SW480 (cell line): ENCODE measurements at places on chromosomes 13 and 19.

- no peak for DNase-seq
Measured at GRCh38 chr13:29129616-29130015, 309.5 kb downstream of the MTUS2 start.

DNA sequence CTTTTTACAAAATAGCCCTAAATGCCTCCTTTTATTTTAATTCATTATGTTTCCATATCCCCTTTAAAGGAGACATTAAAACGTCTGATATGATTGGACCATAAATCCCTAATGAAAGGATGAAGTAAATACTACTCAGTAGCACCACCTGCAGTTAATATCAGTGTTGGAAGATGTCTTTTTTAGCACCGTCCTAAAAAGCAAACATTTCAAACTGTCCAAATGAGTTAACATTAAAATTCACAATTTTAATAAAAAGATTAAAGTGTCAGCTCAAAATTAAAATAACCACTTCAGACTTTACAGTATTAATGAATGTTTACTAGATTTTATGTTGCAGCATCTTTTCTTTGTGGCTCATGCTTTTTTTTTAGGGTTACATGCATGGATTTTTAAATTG is 12.3 kb downstream of the ZNF507 start:
- no peak for DNase-seq

GRCh38 chr19:48442116-48443035 is 3.4 kb upstream of the GRWD1 start:
- DNase-seq, result no peak

GRCh38 chr19:2888731-2889224 is 11.9 kb upstream of the ZNF57 start:
- DNase-seq, result peak; percentile 32

GRCh38 chr13:26412936-26413716 is 144.4 kb upstream of the WASF3 start:
- peak; percentile 87 for DNase-seq

DNA sequence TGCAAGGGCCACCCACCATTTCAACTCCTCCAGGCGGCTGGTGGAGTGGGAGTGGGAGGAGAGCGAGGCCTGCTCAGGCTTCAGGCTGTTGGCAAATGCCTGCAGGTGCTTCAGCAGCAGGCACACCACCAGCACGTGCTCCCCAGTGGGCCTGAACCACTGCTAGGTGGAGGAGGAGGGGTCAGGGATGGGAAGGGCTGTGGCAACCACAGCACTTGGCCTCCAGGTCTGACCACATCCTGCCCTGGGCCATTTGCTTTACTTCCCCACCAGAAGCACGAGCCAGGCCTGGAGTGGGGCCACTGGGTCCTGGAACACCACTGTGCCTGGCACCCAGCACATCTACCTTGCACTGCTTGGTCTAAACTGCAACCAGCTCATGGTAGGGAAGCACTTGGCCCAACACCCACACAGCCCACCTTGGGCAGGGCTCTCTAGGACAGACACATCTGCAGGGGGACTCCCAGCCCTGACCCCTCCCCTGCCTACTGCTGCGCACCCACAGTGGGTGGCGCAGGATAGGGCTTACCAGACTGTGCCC is 26.2 kb downstream of the TUBA3C start:
- DNase-seq, result peak; percentile 11

GRCh38 chr13:48160606-48161278 is 65.8 kb upstream of the MED4 start:
- no peak for DNase-seq

DNA sequence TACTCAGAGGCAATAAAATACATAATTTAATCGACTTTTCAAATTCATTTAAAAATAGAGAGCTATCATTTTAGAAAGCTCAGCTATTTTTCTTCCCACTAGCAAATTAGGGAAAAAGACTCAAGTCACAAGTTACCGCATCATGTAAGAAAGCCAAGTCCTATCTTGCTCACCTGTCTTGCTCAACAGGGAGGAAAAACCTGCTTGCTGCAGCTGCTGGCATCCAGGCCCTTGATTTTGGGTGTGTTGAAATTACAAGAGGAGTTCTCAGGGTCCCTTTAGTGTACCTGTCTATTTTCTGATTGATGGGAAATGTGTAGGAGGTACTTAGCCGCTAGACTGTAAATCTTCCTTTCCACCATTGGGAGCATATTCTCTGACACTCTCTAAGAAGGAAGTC is 22.2 kb downstream of the SLC10A2 start:
- DNase-seq, result no peak

GRCh38 chr19:37867831-37868230 is 38.6 kb downstream of the WDR87 start:
- no peak for DNase-seq

GRCh38 chr13:45367358-45367757 is 26.4 kb upstream of the TPT1 start:
- DNase-seq, result peak; percentile 98

GRCh38 chr13:38686577-38687245 is at the start of gene FREM2:
TSS of gene FREM2 (plus strand) at chr13:38687077. CDS start at chr13:38687345, 268 bp downstream.
- peak; percentile 71 for DNase-seq

DNA sequence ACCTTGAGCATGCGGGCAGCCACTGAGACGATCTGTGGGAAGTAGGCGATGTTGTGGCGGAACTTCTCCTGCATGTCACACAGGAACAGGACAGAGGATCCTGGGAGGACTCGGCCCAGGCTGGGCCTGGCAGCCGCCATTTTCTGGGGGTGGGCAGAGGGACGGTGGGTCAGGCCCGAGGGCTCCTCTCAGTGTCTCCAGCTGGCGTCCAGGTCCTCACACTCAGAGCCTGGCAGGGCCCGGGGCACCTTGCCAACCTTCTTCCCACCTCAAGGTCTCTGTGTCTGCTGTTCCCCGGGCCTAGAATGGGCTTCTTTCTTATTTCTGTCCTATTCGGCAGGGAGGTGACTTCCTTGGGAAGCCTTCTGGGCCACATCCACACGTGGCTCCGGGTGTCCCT is 5.1 kb downstream of the ISOC2 start:
- DNase-seq, result no peak

GRCh38 chr13:50484472-50485113 is 358.9 kb downstream of the DLEU7 start:
- no peak for DNase-seq

DNA sequence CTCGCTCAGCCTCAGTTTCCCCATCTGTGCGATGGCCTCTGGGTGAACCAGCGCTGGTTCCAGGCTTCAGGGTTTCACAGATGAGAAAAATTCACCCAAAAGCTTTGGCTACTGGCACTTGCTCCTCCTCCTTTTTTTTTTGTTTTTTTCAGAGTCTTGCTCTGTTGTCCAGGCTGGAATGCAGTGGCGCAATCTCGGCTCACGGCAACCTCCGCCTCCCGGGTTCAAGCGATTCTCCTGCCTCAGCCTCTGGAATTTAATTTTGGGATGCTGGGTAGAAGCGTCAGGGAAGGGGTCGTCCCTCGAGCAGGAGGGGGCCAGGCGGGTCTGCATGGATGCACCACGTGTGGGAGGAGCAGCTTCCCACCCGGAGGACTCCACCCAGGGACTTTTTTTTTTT is 7.0 kb downstream of the PRSS57 start:
- DNase-seq, result no peak

- DNase-seq, result no peak
Measured at GRCh38 chr13:41312176-41312500, 1.1 kb downstream of the NAA16 start.

- peak; percentile 90 for DNase-seq
Measured at GRCh38 chr19:16897029-16897855, 8.4 kb downstream of the F2RL3 start.

DNA sequence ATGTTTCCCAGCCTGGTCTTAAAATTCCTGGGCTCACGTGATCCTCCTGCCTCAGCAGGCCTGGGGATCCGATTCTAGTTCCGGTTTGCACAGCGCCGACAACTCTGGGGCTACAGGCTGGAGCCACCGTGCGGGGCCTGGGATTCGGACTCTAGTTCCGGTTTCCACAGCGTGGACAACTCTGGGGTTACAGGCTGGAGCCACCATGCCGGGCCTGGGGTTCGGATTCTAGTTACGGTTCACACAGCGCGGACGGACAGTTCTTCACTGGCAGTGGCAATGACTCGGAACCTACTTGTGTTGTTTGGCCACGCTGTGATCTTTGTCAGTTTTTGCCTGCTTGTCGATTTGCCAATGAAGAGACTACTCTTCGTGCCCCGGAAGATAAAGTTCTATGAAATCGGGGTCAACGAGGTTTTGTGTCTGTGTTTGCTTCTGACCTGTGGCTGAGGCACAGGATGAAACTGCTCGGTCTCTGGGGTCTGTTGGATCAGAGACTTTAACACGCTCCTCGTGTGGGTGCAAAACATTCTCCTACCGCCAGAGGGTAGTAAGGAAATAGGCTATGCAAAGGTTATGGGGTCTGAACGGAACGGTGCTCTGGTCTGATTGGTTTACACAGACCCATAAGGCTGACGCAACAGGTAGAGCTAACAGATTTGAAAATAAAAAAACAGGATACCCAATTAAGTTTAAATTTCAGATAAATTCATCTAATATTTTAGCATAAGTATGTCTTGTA is 12.1 kb upstream of the ZSCAN1 start:
- DNase-seq, result peak; percentile 27

- no peak for DNase-seq
Measured at GRCh38 chr19:7435586-7435985, 53.2 kb downstream of the PEX11G start.

DNA sequence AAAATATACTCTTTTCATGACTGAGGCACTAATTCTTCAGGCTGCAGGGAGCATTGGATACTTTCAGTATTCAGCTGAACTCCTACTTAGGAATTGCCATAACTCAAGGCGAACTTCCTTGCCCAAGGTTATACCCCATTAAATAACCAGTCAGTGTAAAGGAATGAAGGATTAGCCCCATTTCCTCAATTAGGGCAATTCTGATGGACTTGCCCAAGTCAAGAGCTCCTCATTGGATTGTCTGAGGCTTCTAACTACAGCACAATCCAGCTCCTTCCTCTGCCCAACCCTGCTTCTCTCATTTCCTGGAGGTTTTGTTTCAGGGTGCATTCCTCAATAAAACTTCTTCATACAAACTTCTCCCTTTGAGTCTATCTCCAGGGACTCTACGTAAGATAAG is 329.2 kb downstream of the LIG4 start:
- DNase-seq, result no peak

- no peak for DNase-seq
Measured at GRCh38 chr13:109922518-109922917, 136.1 kb upstream of the IRS2 start.

DNA sequence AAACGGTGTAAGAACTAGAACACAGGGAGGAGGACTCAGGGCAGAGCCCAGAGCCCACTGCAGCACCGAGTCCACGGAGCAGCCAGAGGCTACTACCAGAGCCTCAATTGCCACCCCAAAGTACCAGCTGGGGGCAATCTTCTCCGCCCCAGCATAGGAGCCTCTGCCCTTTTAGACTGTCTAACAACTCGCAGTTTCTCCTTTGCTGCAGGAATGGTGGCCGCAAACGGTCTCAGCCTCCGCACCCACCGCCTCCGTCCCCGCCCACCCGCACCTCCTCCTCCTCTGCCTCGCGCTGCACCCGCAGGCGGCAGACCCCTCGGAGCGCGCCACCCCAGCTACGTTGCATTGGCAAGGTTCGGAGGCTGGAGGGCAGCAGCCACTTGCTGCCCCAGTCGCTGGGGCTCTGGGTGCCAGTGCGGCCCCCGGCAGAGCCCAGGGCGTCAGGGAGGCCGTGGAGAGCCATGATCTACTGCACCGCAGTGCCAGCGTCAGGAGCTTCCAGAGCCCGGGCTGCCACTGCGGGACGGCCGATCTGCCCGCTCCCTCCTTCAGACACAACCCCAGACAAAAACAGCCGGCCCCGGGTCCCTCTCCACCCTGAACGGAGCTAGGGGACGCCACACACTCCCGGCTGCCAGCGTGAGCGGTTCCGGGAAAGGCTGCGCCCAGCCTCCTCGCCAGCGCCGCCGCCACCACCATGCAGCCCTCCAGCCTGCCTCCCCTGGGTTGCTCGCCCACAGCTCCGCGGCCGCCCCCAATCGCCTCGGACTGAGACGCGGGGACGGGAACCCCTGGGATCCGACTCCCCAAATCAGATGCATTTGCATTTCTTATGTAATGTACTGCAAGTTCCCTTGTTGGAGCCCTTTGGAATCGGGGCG is 1.8 kb downstream of the FGF14 start:
- DNase-seq, result no peak

DNA sequence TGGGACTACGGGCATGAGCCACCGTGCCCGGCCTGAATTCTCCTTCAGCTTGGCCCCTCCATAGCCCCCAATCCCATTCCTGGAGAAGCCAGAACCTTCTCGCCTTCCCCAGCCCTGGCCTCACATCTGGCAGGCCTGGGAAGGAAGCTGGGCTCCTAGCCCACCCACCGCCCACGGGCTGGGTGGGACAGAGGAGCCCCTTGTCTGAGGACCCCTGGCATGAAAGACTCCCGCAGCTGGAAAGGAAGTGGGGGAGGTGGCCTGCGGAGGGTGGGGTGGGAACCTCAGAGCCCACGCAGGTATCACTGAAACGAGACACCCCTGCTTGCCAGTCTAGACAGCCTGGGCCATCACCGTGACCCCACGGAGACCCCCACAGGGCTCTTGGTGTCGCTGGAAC is 7.7 kb upstream of the NANOS3 start:
- DNase-seq, result no peak

DNA sequence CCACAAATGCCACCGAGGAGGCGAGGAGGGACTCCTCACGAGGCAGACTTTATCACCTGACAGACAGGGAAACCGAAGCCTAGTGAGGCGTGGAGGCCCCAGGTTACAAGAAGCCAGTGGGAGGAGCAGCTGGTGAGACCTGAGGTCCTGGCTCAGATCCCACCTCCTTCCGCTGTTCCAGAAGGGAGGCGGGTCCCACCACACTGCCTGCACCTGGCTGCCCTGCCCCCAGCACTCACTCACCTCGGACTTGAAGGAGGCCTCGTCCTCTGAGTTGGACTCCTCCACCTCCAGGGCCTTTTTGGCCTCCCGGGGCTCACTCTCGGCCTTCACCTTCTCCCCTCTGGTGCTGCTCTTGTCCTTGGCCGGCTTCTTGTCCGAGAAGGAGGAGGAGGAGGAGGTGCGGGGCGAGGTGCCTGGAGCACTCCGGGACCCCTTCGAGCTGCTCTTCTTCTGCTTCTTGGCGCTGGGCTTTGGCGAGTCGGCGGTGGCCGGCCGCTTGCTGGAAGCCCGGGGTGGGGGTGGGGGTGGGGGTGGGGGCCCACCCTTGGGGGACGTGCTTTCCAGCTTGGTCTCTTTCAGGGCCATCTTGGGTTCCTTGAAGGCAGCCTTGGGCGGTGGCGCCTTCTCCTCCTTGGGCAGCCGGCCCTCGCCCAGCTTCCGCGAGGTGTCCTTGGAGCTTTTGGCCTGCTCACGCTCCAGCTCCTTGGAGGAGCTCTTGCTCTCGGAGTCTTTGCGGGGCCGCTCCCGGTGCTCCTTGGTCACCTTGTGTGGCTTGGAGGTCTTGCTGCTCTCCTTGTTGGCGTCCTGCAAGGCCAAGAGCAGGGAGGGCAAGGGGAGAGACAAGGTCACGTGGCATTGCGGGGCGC is 57.7 kb downstream of the MLLT1 start:
- DNase-seq, result no peak

GRCh38 chr13:31046711-31047279 is 114.3 kb downstream of the TEX26 start:
- peak; percentile 62 for DNase-seq

- DNase-seq, result no peak
Measured at GRCh38 chr19:46035986-46036743, 4.6 kb downstream of the IGFL4 start.

GRCh38 chr13:59337070-59337469 is 826.7 kb downstream of the DIAPH3 start:
- no peak for DNase-seq
